ENCODE measurements at places on chromosomes 2 and 18.

DNA sequence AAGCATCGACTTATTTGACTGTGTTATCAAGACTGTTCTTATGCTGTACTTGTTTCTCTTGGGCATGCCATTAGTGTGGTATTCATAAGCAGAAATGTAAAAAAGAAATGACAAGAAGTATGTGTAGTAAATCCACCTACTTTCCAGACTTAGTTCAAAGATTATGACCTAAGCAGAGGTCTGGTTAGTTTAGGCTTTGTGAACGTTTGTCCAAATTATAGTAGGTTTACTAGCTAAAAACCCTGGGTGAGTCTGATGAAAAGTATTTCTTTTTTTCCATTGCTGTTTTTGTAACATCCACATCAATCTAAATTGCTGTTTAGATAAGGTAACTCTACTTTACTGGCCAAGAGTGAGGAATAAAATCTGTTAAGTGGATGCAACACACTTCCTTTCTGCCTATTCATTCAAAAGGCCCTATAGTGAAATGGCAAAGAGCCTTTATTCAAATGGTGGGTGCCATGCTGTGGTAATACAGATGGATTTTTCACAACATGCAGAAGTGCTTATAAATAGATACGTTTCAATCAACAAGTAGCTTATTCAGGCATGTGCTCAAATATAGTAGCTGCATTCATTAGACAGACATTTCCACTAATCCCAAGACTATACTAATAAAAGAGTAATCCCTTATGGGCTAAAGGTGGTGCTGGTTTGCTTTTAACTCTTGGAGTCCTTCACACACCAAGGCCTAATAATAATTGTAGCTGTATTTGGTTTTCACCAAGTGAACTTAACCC lies 122.5 kb upstream of the LTBP1 start:
- no peak for DNase-seq

DNA sequence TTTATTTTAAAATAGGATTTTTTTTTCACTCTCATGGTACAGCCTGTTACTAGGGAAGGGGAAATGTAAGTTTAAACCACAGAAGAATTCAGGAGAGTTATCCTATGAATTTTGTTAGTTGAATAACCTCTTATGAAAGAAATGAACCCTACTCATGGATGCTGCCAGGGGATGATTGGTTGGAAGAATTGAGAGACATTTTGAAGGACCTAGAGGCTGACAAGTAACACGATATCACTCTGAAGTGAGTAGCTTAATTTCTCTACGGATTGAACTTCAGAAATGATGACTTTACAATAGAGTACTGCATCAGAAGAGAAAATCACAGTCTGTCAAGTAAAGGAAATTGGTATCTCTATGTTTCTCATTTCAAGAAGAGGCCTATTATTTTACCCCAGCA lies 1346.2 kb downstream of the SUCLG1 start:
- no peak for DNase-seq

GRCh38 chr2:47359375-47359868 lies 43.5 kb upstream of the MSH2 start:
- no peak for DNase-seq

DNA sequence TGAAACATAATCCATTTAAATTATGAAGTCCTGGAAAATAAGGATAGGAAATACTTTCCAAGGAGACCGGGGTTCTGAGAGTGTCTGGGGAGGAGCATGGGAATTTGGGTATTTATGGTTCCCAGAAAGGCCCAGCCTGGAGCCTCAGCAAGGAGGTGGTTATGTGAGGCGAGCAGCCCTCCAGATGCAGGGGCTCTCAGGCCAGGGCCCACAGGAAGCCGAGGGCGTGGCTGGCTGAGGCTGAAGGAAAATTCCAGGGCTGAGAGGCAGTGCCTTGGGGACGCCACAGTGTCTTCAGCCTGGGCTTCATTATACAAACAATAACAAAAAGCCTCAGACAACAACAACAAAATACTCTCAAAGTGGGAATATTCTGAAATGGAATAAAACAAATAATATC lies 86.9 kb upstream of the SERPINE2 start:
- DNase-seq: peak; percentile 76

- DNase-seq: no peak
Measured at GRCh38 chr2:207073801-207074678, 91.7 kb downstream of the KLF7 start.

DNA sequence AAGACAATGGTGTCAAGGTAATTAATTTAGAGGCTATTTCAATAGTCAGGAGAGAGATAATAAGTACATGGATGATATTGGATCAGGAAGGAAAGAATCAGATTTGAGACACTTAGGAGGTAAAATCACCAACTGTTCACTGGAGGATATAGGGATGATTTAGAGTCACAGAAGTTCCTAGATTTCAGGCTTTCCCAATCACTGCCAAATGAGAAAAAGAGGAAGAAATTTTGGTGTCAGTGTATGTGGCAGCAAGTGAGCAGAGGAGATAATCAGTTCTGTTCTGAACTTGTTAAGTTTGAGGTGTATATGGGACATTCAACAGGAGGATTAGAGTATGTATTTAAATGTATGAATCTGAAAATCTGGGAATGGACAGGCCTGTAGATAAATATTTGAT lies 640.4 kb downstream of the NR4A2 start:
- no peak for DNase-seq

- peak; percentile 63 for DNase-seq
Measured at GRCh38 chr18:31274931-31275330, 43.0 kb upstream of the DSG1 start.

DNA sequence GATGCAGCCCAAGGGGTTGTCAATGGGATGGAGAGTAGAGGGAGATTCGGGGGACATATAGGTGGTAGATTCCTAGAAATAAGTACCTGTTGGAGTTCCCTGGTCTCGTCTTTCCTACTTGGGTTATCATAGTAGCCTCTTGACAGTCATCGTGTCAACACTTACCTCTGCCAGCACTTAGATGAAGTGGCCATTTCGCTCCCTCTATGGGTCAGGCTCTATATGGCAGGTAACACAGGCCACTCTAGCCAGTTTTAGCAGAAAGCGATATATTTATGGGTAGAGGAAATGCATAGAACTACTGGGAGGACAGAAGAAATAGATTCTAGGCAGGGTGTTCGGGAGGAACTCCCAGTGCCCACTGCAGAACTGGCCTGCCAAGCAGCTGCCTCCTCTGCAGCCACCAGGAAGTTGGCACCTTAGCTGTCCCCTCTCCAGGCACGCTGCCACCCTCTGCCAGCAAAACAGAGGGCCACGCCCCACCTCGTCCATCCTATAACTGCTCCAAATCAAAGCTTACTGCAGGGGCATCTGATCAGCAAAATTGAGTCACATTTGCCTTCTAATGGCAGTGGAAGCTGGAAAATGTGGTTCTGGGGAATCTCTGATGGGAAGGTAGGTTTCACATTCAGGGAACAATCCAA lies 181.3 kb downstream of the INSIG2 start:
- no peak for DNase-seq

All from sciatic nerve (tissue), 2 donors.